ENCODE measurements at places on chromosomes 12 and 14. TPM values are rescaled to one million over a fixed set of nuclear protein-coding genes. Genes with fewer than 3 reads are reported as not detected.
A peak's percentile ranks its signal among the peaks of the same experiment; 100 is the strongest.

DNA sequence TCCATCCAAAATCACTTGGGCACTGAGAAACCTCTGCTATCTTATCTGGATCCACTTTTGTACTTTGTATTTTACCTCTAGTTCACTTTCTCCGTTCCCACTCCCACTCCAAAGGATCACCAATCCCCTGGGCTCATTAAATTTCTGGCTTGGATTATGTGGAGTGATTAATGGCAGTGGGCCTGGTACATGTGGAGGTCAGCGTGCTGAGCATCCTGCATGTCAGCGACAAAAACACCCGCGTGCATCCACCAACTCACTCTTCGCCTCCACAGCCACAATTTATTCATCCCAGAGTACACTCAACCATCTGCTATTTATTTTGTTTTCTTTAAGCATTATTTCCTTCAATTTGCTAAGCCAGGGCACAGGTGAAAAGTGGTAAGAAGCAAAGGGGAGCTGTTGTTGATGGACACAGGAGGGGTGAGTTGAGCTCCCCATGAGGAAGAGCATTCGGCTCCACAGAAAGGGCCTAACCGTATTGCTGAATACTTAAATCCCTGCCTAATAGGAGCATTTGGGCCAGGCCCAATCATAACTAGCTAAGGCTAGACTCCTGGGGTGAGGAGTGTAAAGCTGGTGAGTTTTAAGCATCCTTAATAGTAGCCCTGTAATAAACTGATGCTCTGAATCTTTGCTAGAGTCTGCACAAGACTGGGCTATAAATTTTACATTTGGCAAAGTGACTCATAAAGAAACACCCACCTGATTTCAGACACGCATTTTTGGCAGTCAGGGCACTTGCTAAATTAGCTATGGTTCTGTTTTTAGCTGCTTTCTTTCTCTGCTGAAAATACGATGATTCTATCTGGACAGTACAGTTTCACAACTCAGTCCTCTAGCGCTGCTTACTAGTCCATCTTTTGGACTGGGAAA lies 137.8 kb downstream of the SLC25A21 start:
- DNase-seq = no peak

DNA sequence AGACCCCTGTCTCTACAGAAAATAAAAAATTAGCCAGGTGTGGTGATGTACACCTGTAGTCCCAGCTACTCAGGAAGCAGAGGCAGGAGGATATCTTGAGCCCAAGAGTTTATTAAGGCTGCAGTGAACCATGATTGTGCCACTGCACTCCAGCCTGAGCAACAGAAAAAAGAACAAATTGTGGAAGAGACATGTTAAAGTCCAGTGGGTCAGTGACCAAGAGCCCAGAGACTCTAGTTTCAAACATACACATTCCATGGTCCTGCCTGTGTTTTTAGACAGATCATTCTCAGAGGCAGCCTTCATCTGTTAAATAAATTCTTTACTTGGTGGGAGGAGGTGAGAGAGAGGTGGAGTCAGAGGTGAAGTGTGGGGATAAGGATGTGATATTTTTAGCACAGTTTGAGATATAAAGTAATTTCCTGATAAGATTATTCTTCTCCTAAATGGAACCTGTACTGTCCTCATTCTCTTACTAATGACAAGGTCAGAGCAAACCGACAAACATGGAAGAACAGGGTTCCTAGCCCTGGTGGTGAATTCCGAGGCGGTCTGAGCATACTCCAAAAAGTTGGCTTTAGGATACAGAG lies 48.7 kb downstream of the RASSF3 start:
- DNase-seq = no peak

Gene C12orf56
- polyA plus RNA-seq = 0.22 TPM

DNA sequence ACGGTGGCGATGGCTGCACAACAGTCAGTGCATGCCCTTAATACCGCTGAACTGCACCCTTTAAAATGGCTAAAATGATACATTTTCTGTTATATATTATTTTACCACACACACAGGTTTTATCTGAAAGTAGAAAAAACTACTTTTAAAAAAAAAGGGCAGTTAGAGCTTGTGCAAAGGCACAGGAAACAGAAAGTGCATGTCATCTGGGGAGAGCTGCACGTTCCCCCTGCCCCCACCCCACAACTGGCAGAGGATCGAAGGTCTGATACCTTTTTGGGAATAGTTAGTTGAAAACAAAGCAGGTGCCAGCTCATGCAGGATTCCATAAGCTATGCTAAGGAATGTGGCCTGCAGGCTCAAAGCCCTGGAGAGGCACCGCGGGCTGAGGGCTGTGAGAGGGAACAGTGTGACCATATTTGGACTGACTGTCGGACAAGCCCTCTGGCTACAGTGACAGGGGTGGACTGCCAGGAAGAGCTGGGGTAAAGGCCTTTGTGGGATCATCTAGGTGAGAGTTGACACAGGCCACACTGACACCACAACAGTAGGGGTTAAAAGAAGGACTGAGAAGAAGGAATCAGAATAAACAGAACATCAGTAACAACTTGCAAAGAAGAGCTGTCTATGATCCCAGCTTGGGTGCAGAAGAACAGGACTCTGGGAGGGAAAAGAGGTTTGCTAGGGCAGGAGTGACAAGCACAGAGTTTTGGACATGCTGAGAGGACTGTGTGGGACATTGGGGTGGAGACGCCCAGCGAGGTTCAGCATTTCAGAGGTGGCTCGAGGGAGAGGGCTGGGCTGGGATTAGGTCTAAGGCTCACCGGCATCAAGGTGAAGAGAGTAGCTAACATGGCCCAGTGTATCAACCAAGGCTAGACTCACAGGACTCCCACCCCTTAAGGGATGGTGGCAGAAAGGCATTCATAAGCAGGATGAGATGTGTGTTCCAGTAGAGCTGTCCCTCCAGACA lies 54.6 kb downstream of the ACTN1 start:
- no peak for DNase-seq

- DNase-seq = no peak
These were observed 84.3 kb upstream of the OTX2 start for GRCh38 chr14:56894591-56894991.

DNA sequence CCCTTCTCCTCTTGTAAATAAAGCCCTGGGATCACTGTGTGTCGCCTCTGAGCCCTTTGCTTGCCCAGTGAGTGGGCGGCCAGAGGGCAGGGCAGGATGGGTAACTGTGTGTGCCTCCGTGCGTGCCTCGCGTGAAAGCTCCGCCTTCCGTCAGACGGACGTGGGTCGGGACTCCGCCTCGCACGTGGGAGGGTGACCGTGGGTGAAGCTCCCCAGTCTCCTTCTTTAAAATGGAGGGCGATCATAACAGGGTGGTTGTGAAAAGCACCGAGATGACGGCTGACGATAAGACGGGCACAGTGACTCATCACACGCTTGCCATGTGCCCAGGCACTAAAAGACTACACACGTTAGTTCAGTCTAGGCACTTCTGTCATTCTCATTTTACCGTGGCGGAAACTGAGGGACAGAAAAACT lies 9.2 kb downstream of the PHB2 start:
- peak; percentile 68 for DNase-seq

Gene MGST1
- 118 TPM for polyA plus RNA-seq

DNA sequence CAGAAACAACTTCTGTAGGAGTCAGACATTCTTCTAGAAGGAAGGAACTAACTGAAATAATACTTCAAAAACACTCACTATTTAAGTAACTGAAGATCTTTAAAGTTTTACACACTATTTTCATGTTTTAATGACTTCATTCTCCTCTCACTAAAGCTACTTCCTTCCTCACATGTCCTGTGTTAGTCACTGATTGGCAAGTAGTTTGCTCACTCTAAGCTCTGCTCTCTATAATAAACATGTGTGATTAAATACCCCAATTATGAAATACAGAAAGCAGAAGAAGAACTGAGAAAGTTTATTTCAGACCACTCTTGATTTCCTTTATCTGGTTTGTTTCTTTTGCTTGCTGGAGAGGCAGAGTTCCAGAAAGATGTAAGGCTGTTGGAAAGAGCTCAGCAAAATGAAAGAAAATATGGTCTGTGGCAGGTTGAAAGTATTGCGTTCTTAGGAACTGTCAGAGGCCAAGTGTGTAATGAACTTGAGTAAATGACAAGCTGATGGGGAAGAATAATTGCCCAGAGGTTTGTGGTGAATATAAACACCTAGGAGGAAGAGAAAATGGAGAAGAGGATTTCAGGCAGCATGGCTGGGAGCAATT lies 522.0 kb upstream of the SEL1L start:
- DNase-seq = no peak

- no peak for DNase-seq
These were observed 46.9 kb upstream of the MDM1 start for GRCh38 chr12:68378872-68379606.

DNA sequence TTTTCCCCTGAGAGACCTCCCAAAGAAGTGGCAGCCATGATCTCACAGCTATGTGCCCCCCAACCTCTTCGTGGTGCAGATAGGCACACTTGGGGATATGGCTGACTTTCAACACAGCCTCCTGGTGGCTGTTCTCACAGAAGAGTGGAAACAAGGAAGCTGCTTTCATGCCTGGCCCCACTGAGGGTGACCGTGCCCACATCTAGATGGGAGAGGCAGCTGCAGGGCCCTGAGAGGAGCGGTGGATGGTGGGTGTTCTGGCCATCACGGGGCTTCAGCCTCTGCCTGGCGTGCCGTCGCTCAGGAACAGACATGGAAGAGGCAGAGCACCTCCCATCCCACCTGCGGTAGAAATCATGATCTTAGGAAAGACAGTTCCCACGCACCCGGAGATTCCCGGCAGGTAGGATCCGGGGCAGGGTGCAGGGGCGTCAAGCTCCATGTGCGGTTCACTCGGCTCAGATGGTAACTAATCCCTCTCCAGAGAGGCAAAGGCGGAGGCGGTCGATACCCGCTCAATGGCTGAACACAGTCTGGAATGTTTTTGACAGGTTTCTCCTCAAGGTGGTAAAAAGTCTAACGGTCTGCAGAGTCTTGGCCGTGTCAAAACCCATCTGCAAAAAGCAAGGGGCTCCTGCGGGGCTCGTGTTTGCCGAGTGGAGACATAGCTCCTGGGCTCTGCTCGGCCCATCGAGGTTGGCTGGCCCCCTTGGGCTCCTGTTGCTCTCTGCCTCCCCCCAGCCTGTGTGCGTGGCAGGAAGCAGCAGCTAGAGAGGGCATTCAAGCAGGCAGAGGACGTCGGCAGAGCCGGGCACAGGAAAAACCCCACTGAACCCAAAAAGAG lies 225.2 kb upstream of the RTL1 start:
- DNase-seq = no peak

GRCh38 chr12:103773109-103773910 lies 67.7 kb downstream of the NT5DC3 start:
- no peak for DNase-seq

- DNase-seq = no peak
These were observed 13.8 kb downstream of the RAD51B start for GRCh38 chr14:67833403-67833802.

DNA sequence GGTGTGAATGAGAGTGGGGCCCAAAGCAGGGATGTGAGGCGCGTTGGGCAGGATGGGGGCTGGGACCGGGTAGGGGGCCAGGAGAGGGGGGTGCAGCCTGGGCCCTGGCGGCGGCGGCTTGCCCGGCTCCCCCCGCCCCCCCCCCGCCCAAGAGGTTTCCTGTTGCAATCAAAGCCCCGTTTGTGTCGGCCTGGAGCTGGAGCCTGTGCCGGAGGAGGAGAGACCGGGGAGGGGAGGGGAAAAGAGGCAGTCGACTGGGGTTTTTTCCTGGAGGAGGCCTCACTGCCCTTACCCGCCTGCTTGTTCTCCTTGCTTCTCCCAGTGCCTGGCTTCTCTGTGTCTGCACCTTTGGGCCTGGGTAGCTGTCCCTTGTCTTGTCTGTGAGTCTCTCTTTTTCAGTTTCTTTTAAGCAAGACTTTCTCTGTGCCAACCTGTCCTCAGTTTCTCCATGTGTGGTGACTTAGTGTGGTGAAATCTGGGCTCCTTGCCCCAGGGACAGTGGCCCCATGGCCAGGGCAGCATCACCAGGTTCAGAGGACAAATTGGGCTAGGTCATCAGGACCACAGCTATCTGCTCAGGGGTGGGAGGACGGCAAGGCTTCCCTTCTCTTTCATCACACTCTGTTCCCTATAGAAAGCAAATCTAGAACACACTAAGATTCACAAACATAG lies 8.5 kb downstream of the RARG start:
- DNase-seq = no peak

Gene MYO1H
- polyA plus RNA-seq = 1.0 TPM

GRCh38 chr12:31485571-31485970 lies 105.4 kb downstream of the DENND5B start:
- DNase-seq = no peak

- no peak for DNase-seq
These were observed 124.5 kb upstream of the ARHGAP5 start for GRCh38 chr14:31952573-31952972.

Gene RNASE2
- 0.39 TPM for polyA plus RNA-seq

GRCh38 chr12:131105736-131106348 lies 152.1 kb downstream of the ADGRD1 start:
- DNase-seq = no peak

- no peak for DNase-seq
These were observed 223.6 kb upstream of the SOX5 start for GRCh38 chr12:24173067-24173466.

DNA sequence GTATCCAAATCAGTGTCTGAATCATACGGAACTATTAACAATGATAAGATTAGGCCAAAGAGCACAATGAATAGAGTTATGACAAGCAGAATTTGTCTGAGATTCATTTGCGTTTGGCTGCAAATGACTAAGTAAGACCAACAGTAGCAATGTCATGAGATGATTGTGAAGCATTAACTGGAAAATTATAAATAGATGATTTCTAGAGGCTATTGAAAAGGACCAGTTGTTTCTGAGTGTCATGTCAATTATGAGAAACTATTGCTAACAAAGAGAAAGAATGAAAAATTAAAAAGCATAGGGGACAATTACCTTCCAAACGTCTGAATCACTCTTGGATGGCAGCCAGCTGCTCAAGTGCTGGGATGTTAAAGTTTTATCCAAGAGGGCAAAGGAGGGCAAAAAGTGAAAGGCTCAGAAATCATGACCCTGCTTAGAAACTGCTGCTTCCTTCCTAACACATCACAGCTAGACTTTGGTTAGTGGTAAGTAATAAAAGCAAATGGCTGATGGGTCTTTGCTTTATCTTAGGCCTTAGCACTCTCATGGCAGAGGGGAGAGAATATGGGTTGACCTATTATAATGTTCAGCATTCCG lies 89.0 kb downstream of the AKAP6 start:
- peak; percentile 89 for DNase-seq

Gene RPGRIP1
- polyA plus RNA-seq = 0.49 TPM

- no peak for DNase-seq
These were observed 2.8 kb downstream of the LBHD2 start for GRCh38 chr14:103086771-103087342.

Gene RNF41
- polyA plus RNA-seq = 32.2 TPM

DNA sequence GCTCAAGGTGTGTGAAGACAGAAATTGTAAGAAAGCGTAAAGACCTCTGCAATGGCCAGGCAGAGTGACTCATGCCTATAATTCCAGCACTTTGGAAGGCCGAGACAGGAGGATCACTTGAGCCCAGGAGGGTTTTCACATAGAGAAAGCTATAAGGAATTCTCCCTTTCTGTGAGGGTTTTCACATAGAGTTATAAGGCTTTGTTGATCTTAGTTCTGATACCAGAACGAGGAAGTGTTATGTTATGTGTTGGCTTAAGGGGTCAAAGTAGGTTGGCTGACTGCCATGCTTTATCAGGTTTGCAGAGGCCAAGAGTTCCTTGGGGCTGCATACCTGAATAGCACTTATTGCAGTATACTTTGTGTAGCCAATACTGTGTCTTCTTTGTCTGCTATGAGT lies 139.1 kb downstream of the ERC1 start:
- peak; percentile 91 for DNase-seq

- DNase-seq = peak; percentile 12
These were observed 648.5 kb downstream of the RPS29 start for GRCh38 chr14:48937541-48938195.

Gene GLIPR1L2
- polyA plus RNA-seq = 1.3 TPM

Gene TDRD9
- polyA plus RNA-seq = 0.46 TPM
